CD4-positive, alpha-beta T cell treated with Interleukin-4 for 4 hours (primary cell): ENCODE measurements at places on chromosomes 5 and 9.

GRCh38 chr5:65292196-65292595 lies 189.5 kb downstream of the ADAMTS6 start:
- no peak for DNase-seq

DNA sequence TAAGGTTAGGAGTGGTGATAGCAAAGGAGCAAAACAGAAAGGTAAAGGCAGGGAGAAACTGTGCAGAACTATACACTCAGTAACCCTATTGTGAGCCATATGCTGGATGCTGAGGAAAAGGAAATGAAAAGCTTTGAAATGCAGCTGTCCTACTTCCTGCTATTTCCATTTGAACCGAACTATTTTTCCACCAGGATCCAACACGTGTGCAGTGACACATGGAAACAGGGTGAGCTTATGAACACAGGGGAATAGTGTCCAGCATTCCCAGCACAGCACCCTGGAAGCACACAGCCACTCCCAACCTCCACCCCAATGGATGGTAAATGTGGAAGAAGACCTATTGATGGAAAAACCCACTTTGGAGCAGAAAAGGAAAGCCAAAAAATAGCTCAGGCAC lies 69.0 kb upstream of the SLC12A2 start:
- no peak for DNase-seq

GRCh38 chr5:6744841-6745705 lies 31.8 kb downstream of the TENT4A start:
- DNase-seq: no peak

DNA sequence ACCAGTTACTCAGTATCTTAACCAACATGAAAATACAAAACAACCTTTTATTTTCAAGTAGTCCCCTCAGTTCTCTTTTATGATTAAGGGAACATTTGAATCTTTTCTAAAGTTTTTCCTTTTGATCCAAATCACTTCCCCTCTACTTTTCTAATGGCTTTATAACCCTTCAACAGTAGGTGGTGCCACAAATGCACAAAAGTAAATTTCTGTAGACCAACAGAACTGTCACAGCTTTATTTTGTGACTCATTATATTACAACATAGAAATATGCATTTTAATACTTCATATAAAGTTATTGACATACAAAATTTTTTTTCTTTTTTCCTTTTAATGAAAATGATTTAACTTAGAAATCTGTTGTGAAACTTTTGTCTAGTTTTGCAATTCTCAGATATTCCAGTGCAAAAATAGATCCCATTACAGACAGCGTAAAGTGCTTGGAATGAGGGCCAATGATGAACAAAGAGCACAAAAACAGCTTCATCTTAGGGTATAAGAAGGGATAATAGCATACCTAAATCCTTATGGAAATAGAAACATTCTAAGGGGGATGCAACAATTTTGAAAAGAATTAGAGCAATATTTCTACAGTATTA lies 17.0 kb downstream of the NIPSNAP3B start:
- DNase-seq: peak; percentile 23

GRCh38 chr5:154562244-154562880 lies 84.3 kb upstream of the HAND1 start:
- no peak for DNase-seq

GRCh38 chr5:95936812-95937397 lies 24.7 kb downstream of the ELL2 start:
- no peak for DNase-seq

GRCh38 chr5:103638979-103639378 lies 76.4 kb upstream of the NUDT12 start:
- DNase-seq: no peak

DNA sequence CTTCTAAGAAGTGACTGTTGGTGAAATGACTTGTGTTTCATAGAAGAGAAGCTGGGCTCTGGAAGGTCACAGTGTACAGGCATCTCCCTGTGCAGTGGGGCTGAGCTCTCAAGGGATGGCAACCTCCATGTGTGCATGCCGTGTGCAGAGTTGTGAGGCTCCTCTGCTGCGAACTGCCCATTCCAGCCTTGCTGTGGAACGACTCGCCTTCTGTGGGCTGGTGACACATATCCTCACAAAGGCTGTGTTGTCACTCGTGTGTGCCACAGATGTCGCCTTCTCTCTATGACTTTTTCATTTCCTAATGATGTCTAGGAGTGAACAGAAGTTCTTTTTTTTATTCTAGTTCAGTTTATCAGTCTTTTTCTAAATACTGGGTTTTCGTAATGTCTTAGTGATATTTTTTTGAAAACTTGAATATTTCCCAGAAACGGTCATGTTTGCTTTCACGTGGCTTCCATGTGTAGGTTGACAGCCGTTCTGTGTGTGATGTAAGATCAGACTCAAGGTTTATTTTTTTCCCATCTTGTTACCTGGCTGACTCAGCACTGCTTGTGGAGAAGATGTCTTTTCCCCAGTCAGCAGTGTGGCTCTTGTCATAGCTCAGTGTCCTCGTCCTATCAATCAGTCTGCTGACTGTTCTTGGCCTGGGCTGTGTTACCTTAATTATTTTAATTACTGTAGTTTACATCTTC lies 57.3 kb upstream of the CACNA1B start:
- DNase-seq: no peak

GRCh38 chr9:72983056-72983455 lies 30.2 kb upstream of the ALDH1A1 start:
- no peak for DNase-seq
